ENCODE measurements at places on chromosomes 1 and 21.

DNA sequence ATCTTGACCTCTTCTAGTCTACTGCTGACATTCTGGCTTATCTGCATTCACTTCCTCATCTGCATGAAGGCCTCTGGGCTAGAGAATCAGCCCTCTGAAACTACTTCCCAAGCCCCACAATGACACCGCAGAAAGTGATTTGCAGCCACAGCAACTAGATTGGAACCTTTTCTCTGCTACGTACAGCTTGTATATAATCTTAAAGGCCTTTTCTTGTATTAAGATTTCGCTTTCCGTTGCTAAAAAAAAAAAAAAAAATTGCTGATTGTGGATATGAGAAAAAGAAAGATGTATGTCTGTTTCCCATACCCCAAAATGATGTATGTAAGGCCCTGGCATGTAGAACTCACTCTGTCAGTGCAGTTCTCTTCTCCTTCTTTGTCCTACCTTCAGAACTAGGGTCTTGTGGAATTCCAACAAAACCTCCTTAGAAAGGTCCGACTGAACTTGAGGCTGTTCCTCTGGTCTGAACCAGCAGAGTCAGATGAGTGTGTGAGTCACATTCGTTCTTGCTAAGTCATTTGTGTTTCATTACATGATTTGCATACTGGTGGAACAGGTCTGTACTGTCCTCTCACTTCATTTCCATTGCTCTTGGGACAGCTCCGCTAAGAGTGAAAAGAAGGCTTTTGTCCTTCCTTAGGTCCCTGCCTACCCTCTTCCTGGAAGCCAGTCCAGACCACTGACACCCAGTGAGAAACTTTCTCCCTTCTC lies 62.7 kb downstream of the PLPP3 start:
- no peak for DNase-seq

DNA sequence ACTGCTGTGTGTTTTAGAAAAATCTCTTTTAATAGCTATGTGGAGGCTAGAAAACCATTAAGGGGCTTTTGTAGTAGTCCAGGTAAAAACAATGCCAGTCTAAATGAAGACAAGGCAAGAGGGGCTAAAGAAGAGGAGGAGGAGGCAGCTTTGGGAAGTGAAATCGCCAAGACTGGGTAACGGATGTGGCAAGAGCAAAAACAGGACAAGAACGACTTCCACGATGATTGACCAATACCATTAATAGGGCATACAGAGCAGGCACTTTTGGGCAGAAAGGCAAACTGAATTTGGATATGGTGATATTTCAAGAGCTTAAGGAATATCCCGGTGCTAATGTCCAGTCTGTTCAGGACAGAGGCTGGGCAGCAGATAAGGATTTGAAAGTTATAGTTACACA lies 22.0 kb downstream of the COA6 start:
- no peak for DNase-seq

DNA sequence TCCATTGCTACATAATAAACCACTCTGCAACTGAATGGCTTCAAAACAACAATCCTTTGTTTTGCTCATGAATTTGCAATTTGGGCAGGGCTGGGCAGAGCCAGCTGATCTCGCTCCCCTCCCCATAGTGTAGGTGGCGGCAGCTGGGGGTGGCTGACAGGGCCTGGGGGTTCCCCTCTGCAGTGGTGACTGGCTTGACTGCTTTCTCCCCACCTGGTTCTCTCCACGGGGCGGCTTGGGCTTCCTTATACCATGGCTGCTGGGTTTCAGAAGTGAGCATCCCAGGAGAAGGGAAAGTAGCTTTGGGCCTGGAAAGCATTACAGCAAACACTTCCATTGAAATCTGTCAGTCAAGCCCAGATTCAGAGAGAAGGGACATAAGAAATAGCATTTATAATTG lies 129.7 kb upstream of the ZBTB40 start:
- DNase-seq: no peak

DNA sequence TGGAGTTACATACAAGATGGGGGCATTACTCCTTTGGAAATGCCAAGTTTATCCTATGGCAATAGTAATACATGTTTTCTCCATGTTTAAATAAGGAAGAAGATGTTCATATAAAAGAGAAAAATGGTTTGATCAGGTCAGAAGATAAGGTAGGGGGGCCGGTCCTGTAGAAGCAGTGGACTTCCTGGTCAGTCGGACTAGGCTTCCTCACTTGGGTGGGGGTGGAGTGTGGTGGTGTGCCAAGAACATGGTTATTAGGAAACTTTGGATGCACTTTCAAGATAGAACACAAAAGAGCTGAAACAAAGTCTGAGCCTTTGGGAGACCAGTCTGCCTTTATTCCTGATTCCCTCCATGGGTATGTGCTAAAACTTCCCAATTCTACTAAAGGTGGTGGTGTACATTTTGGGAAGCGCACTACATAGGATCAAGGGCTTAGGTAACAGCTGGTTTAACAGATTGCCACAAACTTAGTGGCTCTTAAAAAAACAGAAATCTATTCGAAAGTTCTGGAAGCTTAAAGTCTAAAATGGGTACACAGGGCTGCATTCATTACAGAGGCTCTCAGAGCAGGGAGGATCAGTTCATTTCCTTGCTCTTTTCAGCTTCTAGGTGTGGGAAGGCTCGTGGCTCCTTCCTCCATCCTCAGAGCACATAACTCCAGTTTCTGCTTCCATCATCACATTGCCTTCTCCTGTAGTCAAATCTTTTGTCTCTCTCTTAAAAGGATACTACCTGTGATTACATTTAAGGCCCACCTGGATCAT lies 64.6 kb downstream of the KDM1A start:
- no peak for DNase-seq

DNA sequence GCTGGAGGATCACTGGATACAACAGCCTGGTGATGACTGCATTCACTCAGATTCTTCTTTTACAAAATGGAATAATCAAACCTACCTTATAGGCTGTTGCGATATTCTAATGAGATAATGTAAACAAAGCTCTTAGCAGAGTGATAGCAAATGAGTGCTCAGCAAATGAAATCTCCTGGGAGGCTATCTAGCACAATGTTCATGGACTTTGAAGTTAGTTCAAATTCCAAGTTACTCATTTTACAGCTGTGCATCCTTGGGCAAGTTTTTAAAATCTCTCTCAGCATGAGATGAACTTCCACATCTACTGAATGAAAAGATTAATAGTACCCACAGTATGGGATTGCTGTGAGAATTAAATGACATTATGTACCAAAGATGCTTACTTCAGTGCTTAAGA lies 80.8 kb upstream of the PAPPA2 start:
- DNase-seq: no peak

DNA sequence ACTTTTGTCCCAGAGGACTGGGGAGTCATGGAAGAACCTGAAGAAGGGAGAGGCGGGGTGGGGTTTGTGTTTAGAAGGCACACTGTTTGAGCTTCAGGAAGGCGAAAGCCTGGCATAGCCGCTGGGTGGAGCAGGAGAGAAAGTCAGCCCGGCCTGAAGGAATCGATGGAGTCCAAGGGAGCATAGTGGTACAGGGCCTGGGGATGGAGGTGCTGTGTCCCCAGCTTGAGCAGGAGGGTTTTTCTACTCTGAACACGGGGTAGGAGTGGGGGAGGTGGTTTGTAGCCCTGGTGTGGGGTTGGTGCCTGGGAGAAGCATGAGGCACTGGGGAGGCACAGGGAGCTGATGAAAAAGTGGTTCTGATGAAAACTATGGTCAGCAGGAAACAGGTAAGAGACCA lies 4.7 kb upstream of the CCDC24 start:
- DNase-seq: no peak

DNA sequence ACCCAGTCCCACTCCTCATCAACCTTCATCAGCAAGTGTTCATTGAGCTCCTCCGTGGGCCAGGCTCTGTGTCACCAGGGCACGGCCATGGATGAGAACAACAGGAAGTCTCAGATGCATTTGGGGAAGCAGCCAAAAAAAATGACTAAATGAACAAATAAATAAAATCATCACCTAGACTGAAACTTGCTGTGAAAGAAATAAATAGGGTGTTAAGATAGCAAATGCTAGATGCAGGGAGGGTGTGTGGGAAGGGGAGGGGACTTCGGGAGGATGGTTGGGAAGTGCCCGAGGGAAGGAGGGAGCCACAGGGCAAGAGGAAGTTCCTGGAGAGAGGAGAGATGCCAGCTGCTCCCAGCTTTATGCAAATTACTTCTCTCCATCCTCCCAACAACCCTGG lies 696.7 kb downstream of the PTPRU start:
- no peak for DNase-seq

DNA sequence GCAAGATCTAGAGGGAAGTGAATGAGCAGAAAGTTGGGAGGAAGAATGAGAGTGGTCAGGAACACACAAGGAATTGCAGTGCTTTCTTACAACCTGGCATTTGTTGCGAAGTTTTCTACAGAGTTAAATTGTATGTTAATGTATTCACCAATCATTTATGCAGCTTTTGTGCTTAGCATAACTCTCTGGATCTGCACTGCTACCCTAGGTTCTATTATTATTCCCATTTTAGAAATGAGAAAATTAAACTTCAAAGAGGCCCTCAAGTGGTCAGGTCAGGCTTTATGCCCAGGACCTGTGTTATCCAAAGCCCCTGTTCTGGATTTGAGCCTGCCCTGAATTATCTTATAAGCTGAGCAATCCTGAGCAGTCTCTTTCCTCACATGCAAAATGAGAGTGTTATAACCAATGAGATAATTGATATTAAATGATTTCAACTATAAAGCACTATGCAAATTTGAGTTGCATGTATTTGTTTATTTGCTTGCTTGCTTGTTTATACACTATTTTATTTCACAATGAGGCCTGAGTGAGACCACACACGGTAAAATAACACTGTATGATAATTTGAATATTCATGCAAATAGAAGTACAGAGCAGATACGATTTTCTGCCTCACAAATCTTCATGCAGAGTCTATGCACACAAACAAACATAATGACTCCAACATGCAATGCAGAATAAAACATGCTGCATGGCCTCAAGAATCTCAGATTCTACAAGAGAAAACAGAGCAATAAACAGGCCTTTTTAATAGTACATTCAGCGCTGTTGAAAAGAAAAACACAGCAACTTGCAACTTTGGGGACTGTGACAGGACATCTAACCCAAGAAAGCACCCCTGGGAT lies 323.0 kb downstream of the PLPP3 start:
- DNase-seq: no peak

- no peak for DNase-seq
These were observed 3.3 kb downstream of the B3GALT2 start for GRCh38 chr1:193183019-193183627.

GRCh38 chr1:6268415-6268814 lies 7.5 kb upstream of the GPR153 start:
- no peak for DNase-seq

GRCh38 chr1:156160000-156160742 lies 6.8 kb downstream of the SEMA4A start:
- no peak for DNase-seq

- DNase-seq: no peak
These were observed 3.2 kb downstream of the GSTM4 start for GRCh38 chr1:109659145-109659544.

DNA sequence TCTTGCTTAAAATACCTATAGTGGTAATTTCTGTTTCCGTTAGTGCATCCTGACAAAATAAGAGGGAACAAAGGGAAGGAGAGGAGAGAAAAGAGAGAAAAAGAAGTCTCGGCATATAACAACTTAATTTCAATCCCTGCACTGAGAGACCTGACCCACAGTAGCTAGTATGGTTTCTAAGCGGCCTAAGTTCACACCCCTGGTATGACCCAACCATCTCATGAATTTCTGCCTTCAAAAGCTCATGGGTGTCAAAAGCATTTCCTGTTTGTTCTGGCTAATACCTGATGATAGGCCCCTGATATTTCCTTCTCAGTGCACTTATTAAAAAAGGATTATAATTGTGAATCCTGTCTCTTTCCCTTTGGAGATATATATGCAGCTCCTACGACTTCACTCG lies 32.1 kb upstream of the RGS1 start:
- no peak for DNase-seq

GRCh38 chr1:94926126-94926914 lies 590 bp downstream of the CNN3 start:
- DNase-seq: no peak

DNA sequence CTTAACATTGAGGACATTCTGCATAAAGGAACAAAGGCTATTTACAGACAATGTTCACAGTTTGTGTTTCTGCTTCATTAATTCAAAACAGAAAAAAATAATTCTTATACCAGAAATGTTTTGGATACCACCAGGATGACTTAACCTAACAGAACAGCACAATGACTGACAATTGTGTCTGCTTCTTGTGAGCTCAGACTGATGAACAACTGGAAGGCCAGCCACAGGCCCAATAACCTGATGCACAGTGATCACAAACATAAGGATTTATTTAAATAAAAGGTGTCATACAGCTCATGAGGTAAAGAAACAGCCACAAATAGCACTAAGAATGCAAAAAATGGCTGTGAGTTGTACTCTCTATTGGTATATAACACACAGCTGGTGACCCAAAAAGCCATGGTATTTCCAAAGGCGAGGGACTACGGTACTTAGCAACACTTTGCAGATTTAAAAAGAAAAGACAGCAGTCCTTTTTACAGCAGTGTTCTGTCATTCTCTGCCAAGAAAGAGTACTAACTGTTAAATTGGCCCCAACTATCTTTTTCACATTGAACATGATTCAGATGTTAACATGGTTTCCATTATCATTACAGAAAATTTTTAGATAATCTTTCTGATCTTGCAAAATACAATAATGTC lies 32.1 kb upstream of the DDAH1 start:
- DNase-seq: no peak

GRCh38 chr1:213327017-213327667 lies 276.1 kb downstream of the RPS6KC1 start:
- no peak for DNase-seq

GRCh38 chr1:162908236-162908635 lies 47.3 kb upstream of the CCDC190 start:
- DNase-seq: no peak

DNA sequence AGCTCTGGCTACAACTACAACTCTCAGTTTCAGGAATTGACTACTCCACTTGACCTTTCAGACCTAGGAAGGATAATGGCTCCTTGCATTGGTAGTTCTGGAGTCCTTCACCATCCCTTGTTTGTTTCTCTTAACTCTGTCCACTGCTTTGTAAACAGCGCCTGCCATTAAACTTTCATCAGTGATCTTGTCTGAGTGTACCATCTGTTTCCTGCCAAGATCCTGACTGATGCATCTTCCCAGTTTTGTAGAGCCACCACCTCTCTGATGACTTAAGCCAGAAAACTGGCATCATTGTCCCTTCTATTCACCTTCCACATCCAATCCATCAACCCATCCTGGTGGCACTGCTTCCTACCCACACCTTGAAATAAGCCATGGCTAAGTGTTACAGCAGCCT lies 15.2 kb downstream of the MAP10 start:
- no peak for DNase-seq

- DNase-seq: no peak
These were observed 5.8 kb upstream of the SSR2 start for GRCh38 chr1:156026588-156026987.

GRCh38 chr1:219459351-219460080 lies 153.4 kb downstream of the ZC3H11B start:
- DNase-seq: no peak

- DNase-seq: no peak
These were observed 54.2 kb downstream of the HIVEP3 start for GRCh38 chr1:41864471-41865040.

GRCh38 chr1:52623812-52624211 lies 9.2 kb upstream of the SHISAL2A start:
- DNase-seq: no peak

Data from activated CD8-positive, alpha-beta memory T cell treated with anti-CD3 and anti-CD28 coated beads for 1 hour (primary cell).